ENCODE measurements at places on chromosomes 12 and 14.

DNA sequence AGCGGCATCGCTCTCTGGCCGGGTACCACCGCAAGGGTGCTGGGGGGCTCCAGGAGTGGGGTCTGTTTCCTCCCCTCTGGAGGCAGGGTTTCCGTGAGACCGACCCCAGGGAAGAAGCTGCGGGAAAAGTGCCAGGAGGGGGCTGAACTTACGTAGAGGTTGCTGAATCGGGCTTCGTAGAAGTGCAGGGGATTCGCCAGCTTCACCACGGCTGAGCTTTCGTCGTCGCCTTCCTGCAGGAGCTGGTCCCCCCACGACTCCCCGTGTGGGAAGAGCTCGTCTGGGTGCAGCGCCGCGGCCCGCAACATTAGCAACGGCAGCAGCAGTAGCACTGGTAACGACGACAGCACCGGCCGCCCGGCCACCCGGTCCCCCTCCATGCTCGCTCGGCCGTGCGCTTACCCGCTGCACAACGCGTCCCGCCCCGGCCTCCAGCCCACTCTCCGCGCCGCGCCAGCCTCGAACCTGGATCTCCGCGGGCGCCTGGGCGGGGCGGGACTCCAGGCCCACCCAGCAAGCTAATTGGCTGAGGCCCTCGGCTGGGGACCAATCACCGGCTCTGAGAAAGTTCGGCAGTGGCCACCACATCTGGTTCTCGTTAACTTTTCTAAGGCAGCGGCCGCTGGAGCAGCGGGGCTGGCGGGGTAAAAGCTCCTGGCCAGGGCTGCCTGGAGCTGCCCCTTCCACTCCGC, at the start of gene NID2:
Gene NID2 (minus strand): TSS at position 445 of the 692 bp plus-strand sequence. CDS start 65 bp downstream, at position 380.
- DNase-seq = no peak

DNA sequence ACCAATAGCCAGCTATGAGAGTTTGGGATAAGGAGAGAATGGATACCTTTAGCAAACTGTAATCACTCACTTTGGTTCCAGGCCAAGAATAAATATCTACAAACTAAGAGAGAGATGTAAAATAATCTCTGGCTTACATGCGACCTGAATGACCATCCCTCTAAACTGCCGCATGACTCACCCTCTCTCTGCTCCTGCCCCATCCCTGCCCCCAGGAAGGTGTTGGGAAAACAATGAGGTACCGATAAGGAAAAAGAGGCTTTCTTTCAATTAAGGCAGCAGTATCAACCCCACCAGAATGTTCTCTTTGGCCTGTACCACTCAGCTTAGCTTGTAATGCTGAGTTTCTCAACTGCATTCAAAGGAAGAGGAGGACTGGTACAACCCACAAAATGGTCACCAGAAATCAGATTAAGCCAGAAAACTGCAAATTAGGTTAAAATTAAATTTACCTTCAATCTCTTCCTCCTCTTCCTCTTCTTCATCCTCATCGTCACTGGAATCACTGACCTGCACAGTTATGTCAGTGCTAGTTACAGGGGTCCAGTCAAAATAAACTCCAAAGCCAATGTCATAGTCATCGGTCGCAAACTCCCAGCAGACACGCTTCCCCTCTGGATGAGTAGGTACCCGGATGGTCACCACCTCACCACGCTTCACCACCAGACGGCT, 22.0 kb downstream of the GSTZ1 start:
- DNase-seq = no peak

- DNase-seq = no peak
These were observed 6.9 kb downstream of the SERPINA4 start for GRCh38 chr14:94568186-94568585.

DNA sequence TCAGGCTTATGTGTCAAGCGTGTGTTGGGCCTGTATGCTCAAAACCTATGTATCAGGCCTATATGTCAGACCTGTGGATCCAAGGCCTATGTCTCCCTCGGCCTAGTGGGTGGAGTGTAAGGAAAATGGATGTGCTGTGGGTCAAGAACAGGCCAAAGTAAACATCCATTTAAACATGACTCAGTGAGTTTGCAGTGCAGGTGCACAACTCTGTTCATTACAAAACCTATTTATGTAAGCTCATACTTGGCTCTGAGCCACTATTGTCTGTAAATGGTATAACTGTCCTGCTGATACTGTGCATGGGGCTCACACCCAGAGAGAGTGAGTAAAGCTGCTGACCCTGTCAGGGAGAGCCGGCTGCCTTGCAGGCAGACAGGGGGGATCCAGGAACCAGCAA, 249.7 kb upstream of the AVPR1A start:
- DNase-seq = no peak

GRCh38 chr12:74119811-74120362, 417.7 kb upstream of the ATXN7L3B start:
- no peak for DNase-seq

- no peak for DNase-seq
These were observed 133.2 kb downstream of the MGAT4C start for GRCh38 chr12:86122846-86123468.

- DNase-seq = no peak
These were observed 1.3 kb downstream of the TRIM9 start for GRCh38 chr14:51093371-51094281.

DNA sequence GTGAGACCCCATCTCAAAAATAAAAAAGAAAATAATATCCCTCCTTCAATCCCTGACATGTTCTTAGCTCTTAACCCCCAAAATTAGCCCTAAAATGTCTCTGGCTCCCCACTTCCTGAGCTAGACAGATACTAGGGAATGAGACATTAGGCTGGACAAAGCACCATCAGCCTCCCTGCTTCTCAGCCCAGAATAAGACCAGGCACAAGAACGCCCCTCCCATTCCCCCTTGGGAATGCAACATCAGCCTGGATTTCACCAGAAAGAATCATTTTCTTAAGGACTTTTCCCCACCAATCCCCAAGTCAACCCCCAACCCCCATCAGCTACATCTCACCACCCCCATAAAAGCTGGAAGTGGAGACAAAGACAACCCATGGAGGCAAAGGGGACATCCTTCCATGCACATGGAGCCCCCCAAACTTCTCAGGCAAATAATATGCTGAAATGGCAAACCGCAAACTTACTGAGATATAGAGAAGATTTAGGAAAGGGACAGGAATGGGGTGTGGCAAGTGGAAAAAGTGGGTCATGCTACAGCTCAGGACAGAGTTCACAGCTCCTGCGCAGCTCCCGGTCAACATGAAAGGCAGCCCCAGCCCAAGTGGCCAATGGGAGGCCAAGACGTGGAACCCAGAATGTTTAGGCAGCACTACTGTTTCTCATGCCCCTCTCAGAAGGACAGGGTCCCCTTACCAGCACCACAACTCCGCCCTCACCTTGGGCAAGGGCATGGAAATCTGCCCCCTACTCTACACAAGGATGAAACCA, 2.7 kb downstream of the CHD4 start:
- DNase-seq = no peak

DNA sequence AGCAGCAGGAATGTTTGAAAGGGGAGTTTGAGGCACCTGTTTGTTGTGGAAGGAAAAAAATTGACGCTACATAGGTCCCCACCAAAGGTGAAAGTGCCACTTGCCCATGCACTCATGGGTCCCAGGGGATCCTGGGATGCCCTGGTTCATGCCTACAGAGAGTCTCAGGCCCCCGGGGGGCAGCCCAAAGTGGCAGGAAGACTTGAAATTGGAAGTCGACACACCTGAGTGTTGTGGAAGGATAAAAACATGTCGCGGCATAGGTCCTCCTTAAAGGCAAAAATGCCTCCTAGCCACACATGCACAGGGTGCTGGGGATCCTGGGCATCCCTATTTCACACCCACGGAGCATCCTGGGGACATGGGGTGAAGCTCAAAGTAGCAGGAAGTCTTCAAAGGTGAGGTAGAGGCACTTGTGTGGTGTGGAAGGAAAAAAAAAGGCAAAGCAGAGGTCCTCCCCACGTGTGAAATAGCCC, 576.1 kb downstream of the ALG10 start:
- no peak for DNase-seq

DNA sequence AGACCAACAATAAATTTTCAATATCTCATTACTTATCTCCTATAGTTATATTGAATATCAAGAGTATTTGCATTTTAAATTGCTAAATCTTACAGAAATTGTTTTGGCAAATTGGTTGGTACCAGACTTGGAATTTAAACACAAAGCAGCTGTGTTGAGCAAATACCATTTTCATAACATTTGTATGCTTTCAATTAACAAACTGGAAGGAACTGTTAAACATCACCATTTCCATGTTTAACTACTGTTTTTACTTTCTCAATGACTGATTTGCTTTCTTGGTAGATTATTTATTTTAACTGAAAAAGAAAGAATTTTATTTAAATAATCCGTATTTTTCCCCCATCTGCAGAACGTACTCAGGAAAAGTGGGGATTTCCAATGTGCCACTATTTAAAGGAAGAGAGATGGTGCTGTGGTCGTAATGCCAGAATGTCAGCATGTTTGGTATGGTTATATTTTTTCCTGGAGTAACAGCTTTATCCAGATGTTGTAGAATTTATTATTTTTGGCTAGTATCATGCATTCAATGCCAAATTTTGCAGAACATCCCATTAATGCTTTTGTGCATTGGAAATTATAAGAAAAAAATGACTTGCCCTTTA, 72.3 kb downstream of the METTL25 start:
- no peak for DNase-seq

- DNase-seq = no peak
These were observed 18.3 kb downstream of the TBX3 start for GRCh38 chr12:114665411-114666260.

DNA sequence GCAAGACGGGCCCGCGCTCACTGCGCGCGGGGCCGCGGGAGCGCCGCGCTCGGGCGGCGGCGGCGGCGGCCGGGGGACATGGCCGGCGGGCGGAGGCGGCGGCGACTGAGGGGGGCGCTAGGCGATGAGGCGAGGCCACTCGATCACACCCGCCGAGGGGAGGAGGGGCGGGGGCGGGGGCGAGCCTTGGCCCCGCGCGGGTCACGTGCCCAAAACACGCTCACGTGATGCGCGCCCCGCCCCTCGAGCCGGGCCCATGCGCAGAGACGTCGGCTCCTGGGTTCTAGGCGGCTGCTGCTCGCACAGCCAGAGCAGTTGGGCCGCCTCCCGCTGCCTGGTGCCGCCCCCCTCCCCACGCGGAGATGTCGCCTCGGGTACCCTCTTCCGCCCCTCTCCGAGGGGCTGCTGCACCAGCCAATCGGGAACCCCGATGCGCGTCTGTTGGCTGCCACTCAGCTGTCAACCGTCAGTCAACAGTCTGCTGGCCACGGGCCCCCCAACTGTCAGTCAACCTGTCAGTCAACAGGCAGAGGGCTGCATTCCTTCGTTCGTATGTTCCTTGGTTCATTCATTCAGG, at the start of gene SPPL3:
Gene SPPL3 (minus strand): TSS at position 162 of the 577 bp plus-strand sequence. CDS start 491 bp downstream, outside the sequence.
- no peak for DNase-seq

- no peak for DNase-seq
These were observed 157.9 kb downstream of the PAWR start for GRCh38 chr12:79532907-79533288.

- DNase-seq = no peak
These were observed 1.4 kb upstream of the SMARCC2 start for GRCh38 chr12:56190695-56191155.

DNA sequence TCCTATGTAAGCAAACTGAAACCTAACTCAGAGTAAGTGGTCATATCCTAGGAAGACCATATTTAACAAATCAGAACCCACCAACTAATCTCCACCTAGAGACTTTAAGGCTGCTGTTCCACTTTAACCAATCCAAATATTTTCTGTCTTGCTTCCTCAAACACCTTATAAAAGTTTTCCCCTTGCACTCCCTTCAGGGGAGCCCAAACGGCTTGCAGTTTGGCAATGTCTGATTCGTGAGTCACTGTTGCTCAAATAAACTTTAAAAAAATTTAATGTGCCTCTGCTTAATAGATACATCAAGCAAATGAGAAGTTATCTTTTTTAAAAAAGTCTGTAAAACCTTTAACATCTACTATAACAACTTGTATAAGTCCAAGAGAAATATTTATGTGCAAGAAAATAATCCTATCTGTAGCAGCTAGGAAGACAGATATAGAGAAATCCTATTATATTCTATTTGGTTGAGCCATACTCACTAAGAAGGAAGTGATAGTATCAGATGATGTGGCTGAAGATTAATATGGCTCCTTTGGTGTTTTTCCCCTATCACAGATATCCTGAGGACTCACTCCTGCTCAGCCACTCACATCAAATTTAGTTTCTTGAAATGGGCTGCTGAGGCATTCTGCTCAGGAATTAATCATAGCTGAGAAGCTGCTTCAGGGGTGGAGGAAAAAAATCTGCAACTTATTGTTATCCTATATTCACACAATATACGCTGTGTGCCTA, 65.1 kb upstream of the DUSP6 start:
- no peak for DNase-seq

DNA sequence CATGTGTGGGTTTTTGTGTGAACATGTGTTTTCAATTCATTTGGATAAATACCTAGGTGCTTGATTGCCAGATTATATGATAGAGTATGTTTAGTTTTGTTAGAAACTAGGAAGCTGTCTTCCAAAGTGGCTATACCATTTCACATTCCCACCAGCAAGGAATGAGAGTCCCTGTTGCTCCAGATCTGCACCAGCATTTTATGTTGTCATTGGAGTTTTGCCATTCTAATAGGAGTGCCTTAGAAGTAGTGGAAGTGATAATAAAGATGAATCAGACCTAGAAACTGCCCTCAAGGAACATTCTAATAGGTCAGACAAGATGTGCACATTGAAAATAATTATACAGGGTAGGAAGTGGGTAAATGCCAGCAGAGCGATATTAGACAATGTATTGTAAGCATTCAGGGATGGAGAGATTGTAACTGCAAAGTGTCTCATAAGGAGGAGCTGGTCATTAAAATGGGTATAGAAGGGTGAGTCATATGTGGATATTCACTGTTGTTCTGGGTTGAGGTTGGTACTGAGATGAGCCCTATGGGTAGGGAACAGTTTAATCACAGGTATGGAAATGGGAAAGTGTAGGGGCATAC, 71.4 kb downstream of the MNAT1 start:
- no peak for DNase-seq

- no peak for DNase-seq
These were observed 142.6 kb downstream of the GPHN start for GRCh38 chr14:66650491-66650911.

DNA sequence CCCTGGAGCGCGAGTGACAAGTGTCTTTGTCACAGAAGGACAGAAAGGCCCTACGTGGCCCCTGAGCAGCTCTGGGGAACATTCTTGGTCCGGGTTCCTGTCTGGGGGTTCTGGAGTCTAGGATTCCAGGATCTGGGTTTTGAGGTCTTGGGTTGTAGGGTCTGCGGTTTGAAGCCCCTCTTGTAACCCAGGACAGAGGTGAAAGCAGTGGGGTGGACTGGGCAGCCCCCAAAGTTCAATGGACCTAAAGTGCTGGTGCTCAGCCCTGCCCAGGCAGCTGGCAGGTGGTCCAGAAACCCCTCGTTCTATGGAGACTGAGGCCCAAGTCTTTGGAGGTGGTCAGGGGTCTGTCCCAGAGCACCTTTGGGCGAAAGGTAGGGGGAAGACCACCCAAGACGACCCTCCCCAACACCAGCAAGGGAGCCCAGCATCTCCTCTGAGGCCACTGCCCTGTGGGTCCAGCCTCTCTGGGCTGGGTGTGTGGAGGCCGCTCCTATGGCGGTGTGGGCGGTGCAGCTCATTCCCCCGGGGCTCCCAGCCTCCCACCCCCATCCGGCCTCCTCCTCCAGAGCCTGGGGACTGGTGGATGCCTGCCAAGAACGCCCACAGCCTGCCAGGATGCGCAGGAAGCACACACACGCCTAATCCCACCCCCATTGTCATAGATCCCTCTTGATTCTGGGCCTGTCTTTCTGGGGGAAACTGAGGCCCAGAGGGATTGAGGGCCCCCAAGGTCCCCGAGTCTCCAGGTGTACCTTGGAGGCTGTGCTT, 30.2 kb upstream of the ANKRD9 start:
- DNase-seq = no peak

GRCh38 chr14:22383515-22384166, 205.4 kb downstream of the DAD1 start:
- no peak for DNase-seq
